CD4-positive, alpha-beta T cell treated with Interleukin-2 at 100 ng/mL for 4 hours (primary cell): ENCODE measurements at places on chromosomes 6 and 20.

DNA sequence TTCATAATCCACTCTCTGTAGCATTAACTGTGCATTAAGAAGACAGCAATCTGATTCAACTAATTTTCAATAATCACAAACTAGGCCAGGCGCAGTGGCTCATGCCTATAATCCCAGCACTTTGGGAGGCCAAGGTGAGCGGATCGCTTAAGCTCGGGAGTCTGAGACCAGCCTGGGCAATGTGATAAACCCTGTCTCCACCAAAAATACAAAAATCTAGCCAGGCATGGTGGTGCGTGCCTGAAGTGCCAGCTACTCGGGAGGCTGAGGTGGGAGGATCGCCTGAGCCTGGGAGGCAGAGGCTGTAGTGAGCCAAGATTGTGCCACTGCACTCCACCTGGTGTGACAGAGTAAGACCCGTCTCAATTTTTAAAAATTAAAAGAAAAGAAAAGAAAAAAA is 29.5 kb downstream of the SERPINB9 start:
- DNase-seq: no peak

- no peak for DNase-seq
Observed at GRCh38 chr6:99602520-99603420, 3.9 kb upstream of the PRDM13 start.

DNA sequence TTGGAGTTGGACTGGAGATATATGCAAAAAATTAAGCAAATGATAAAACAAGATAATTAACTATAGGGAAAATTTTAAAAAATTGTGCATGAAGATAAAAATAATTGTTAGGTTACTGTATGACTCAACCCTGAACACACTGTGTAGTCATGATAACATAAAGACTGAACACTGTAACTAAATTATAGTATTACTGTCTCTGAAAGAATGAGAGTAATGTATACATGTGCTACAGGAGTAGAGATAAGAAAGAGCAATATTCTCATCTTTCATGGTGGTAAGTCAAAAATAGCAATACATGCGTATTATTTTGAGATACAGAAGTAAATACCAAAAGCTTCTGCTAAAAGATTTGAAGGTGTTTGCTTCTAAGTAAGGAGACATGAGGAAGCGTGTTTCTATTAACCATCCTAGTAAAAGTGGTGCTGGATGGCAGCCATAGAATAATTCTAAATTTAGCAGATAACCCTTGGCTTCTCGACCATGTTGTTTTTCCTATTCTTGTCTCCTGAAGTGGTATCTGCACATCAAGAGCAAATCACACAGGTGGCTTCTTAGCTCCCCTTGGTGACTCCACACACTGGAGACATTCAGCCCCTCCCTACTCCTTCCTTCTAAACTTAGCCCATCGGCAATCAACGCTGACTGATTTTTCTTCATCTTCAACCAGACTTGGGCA is 390.6 kb upstream of the PLCB4 start:
- no peak for DNase-seq

DNA sequence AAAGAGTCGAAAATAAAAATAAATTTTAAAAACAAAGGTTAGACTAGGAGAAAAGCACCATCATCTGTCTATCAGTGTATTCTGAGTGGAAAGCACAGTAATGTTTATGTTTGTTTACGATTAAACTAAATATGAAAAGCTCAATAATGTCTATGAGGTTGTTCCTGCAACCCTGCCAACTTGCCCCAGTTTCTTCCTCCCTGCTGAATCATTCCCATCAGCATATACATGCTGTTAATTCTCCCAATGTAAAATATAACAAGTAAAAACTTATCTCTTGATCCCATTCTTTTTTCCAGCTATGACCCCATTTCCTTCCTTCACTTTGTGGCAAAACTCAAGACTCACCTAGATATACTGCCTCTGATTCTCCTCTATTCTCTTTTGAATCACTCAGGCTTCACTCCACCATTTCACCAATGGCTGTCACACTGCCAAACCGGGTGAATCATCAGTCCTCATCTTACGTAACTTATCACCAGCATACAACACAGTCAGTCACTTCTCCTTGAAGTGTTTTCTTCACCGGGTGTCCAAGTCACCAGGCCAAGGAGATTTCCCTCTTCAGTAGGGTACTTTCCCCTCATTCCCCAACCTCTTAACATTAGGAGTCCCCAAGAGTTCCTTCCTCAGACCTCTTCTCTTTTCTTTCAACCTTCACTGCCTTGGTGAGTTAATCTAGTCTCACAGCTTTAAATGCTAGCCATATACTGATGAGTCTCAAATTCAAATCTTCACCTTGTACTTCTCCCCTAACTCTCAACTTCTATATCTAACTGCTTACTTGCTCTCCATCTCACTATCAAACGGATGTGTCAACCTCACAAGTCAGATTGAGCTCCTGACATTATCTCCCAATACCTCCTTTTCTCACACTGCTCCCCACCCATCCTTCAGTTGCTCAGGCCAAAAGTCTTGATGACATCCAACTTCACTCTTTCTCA is 6.2 kb downstream of the TMEM242 start:
- no peak for DNase-seq

DNA sequence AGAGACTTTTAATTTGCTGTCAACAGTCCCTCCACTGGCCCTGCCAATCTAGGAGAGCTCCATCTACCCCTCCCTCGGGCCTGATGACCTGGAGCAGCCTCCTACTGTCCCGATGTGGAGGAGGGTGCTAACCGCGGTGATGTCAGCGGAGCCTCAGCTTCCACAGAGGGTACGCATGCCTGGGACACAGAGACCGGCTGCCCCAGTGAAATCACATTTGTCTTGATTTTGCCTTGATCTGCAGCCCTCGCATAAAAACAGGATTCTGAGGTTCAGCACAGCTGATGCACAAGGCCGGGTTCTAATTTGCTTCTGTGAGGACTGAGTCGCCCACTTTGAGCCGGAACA is 77.6 kb downstream of the STK35 start:
- no peak for DNase-seq

DNA sequence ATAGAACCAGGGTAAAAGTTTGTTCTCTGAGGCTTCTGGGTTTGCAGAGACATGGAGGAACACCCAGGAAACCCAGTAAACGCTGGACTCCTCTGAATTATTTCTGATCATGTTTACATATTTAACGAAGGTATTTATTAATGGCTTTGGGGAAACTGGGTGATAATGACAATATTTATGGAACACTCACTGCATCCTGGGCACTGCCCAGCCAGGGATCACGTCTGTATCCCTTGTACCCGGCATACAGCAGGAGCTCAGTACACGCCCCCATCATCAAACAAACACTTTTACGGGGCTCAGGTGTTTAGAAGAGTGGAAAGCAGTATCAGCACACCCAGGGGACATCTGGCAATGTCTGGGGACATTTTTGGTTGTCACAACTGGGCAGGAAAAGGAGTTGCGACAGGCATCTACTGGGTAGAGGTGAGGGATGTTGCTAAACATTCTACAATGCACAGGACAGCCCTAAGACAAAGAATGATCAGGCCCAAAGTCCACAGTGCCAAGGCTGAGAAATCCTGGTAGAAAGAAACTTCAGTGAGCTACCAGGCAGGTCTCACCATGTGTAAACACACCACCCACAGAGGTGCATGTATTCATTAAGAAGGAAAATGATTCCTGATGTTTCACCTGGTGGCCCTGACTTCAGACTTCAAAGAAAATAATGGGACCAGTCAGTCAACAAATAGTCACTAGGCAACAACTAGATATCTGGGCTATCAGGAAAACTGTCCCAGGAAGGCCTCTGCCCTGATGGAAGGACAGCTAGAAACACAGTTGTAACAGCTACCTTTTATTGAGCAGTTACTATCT is 35.3 kb downstream of the ZMYND8 start:
- no peak for DNase-seq

GRCh38 chr6:7911345-7911725 is 747 bp upstream of the TXNDC5 start:
- DNase-seq: no peak

DNA sequence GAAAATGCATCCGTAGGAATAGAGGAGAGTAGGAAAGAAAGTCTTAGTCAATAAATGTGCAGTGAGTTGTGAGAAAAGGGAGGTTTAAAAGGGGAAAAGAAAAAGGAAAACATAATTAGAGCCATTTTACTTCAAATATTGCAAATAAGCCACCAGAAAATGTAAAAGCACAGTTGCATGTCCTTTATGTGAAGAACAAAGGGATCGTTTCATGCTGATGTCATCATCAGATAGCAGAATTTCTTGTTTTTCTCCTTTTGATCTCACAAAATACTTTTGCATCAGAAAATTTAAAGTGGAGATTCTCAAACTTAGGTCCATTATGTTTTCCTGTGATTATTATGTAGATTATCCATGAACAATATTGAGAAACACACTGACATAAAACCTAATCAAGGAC is 166.7 kb downstream of the HAO1 start:
- no peak for DNase-seq

GRCh38 chr20:31667315-31668285 is 29.9 kb downstream of the COX4I2 start:
- no peak for DNase-seq

DNA sequence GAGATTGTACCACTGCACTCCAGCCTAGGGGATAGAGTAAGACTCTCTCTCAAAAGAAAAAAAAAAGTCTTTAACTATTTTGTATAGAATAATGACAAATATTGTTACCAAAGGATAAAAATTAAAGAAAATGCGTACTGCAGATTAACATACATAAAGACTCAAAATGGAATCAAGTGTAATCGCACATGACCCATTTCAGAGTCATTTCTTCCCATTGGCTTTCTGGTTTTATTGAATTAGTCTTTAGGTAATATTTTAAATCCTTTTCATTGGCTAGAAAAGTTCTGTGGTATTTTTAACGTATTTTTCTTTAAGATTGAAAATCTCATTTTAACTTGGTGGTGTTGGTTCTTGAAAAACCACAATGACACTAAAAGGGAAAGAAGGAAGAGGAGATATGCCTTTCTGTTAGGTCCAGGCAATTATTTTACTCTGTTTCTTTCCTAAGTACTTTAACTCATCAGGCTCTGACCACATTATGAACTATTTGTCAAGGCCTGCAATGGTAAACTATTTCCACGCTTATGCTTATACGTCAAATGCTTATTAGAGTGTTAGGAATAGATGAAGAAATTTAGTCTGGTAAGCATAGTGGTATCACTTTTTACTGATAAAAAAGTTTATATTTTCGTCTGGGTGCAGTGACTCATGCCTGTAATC is 52.3 kb downstream of the PLEKHG1 start:
- DNase-seq: no peak

DNA sequence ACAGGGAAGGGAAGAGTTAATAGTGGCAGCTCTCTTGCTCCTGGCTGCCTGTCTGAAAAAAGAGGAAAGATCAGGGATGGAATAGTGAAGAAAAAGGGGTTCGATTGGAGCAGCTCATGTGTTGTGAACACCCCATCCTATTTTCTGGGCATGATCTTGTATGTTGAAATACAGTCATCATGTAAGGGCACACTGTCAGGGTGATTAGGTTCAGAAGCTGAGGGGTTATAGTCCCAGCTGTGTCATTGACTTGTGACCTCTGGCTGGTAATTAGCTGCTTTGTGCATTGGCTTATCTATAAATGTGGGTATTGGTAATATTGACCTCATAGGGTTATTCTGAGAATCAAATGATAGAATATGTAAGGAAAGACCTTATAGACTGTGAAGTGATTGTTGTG is 30.1 kb downstream of the PHF20 start:
- no peak for DNase-seq

DNA sequence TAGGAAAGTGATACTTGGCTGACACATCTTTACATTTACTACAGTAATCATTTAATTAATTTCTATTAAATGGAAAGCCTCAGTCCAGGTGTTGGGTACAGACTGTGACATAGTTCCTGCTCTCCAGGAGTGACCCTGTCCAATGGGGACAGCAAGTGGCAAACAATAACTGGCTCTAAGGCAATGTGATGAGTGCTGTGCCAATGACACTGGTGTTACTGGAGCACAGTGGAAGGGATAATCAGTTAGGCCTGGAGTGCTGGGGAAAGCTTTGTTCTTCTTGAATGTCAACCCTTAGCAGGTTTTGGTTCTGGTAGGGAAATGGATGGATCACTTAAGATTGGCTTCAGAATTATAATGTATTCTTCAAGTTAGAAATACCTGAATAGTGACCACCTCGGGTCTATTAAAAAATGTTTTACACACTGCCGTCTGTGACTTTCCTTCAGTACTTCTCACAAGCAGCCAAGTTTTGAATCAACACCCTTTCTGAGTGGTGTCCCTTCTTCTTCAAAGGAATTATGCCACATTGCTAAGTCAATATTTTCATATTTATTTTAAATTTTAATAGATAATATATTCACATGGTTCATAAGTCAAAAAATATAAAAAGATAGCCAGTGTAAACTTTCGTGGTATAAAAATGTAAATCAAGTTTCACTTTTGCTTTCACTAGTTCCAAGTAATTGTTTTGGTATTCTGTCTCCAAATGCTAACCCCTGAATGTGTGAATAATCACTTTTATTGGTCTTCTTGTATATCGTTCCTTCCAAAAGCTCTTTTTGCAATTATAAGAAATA is 9.6 kb downstream of the CMTR1 start:
- peak; percentile 33 for DNase-seq

- DNase-seq: no peak
Observed at GRCh38 chr6:17998003-17998402, 10.6 kb upstream of the KIF13A start.

GRCh38 chr20:7806831-7807230 is 133.4 kb downstream of the HAO1 start:
- DNase-seq: no peak

DNA sequence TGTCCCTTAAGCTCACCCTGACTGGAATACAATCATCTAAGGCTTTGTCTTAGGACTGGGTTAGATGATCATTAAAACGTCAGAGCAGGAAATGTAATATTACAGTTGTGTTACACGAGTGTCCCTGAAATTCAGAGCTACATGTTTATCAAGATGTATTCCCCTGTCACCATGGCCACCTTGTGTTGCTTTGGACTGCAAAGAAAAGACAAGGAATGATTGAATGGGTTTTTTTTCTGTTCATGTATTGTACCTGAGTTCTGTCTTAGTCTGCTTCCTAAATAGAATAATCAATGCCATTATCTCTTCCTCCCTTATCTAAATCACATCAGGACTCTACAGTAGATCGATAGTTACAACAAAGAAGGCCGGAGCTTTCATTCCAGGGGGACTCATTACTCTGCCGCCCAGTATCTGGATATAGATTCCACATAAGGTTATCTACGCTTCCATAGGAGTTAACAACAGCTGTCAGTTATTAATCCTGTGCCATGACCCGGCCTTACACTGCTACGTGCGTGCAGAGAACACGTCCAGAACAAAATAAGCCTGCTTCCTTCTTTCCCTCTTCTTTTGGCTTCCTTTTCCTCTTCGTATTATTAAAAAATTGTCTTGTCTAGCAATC is 274.1 kb upstream of the SASH1 start:
- no peak for DNase-seq

DNA sequence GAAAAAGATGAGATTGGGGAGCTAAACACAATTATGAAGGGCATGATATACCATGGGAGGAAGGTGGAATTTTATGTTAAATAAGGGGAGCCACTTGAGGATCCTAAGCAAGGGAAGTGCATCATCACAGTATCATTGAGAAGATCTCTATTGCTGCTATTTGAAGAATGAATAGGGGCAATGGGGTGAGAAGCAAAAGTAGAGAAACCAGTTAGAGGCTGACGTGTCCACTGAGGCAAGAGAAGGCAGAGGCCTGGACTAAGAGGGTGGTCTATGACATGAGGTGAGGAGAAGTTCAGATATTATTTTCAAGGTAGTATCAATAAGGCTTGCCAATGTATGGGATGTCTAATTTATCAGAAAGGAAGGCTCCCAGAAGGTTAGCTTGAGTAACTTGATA is 111.6 kb downstream of the TENT5A start:
- no peak for DNase-seq

GRCh38 chr6:43901733-43902230 is 131.8 kb downstream of the VEGFA start:
- DNase-seq: no peak

- DNase-seq: no peak
Observed at GRCh38 chr6:44250067-44250717, 3.3 kb downstream of the HSP90AB1 start.
